ENCODE measurements at places on chromosomes 12 and 14.

GRCh38 chr12:82517027-82517426 lies 158.7 kb downstream of the METTL25 start:
- DNase-seq: no peak

DNA sequence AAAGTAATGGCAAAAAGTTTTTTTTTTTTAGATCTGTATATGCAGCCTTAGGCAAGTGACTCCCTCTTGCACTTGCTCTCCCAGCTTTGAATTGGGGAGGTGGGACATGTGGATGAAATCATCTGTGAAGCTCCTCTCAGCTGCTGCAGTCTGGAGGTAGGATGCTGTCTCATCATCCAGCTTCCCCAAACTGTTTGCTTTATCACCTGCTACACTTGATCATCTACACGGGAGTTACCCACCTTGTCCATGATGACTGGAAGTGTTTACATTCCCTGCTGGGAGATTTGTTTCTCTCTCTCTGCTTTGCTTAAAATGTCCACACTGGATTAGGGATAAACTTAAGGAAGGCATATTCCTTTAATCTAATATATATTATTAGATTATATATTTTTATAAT lies 8.5 kb upstream of the FGF23 start:
- DNase-seq: no peak

DNA sequence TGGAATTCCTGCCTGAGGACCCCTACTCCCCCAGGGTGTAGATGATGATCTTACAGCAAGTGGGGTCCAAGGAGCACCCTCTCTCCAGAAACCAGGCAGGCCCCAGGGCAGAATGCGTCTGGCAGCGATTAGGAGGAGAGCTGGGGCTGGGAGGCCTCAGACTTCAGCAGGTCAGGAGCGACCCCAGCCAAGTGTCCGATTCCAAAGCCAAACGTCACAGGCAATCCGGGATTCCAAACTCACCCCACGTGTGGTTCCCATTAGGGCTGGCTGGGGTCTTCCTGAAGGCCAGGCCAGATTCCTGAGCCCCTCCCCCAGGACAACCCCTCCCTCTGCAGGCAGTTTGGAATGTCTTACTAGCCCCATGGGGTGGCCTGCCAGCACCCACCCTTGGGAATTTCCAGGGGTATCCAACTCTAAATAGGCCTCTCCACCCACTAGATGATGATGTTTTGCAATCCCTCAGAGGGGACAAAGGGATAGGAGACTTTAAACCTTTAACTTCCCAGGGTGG lies 17.3 kb upstream of the FIGNL2 start:
- no peak for DNase-seq

DNA sequence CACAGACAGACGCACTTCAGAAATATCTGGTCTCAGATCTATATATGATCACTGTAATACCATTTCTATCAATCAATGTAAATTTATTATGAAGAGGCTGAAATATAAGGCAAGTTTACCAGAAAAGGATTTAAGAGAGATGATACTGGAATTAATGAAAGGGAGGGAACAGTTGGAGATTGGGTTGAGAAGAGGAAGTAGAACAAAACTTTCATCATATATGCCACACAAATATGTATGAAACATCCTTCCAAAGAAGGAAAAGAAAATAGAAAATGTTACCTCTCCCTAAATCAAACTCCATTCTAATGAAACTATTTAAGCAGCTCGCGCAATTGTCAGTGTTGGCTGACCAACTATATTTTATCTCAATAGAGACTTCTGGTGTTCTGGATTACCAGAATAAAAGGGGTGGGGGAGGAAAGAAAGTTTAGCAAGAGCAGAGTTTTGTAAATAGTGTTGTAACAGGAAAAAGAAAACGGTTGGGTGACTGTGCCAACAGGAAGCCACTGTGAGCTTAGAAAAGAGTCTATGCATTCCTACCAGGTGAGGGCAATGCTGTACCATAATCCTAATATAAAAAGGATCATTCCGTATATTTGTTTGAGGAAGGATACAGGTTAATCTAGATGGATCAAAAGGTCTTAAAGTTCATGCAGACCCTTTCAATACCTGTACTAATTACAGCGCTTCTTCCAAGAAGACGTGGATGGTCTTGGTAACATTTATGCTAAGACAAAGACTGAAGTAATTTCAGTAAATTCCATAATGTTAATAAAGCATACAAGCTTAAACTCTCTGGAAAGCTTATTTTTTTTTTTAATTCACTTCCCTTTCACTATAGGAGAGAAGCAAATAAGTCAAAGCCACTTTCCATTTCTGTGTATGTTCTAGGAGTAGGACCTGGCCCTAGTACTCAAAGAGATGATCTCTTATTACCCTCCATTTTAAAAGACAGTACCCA lies 14.5 kb upstream of the LLPH start:
- DNase-seq: no peak

DNA sequence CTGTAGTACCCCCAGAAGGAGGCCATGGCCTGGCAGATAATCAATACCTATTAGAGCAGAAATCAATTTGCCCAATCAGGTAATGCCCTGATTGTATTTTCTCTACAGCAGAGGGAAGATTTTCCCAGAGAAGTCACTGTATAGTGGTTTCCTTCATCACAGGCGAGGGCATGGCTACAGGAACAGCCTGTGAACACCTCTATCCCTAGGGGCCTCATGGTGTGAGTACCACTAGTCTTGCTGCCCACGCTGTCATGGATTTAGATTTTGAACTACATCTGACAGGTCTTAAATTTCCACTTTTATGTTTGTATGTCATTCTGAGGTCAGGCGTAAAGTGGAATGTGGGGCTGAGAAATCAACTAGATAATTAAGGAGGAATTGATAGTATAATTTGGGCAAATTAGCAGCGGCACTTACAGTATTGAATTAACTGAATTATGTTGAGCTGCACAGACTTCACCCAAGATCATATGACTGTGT lies 42.4 kb upstream of the STXBP6 start:
- no peak for DNase-seq

DNA sequence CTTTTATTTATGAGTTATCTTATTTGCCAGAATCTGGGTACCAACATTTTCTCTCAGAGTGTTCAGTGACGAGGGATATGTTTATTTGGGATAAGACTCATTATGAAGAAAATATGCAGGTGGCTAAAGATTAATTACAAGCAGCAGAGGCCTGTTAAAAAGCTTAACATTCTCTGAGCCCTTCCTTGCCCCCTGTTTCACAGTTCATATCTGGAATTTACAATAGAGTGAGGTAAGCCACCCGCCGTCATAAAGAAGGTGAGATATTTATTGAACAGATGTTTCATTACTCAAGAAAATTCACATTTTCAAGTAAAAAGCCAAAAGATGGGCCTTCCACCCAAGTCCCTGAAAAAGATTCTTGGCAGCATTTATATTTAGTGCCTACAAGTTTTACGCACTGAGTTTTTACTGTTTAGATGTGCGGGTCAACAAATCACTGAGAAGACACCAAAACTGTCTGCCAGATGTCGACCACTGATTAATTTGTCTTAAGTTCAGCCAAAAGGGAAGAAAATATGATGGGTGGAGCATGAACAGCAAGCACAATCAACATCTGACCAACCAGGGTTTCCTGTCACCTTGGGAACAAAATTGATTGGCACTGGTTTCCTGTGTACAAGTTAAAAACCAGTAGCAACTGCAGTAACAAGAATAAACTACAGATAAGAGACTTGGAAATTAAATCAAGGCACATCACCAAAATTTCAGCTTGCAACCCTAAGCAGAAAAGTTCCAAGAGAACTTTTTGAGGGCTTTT lies 85.5 kb upstream of the PTPRB start:
- no peak for DNase-seq

GRCh38 chr12:23210573-23210972 lies 585.6 kb downstream of the ETNK1 start:
- DNase-seq: no peak

DNA sequence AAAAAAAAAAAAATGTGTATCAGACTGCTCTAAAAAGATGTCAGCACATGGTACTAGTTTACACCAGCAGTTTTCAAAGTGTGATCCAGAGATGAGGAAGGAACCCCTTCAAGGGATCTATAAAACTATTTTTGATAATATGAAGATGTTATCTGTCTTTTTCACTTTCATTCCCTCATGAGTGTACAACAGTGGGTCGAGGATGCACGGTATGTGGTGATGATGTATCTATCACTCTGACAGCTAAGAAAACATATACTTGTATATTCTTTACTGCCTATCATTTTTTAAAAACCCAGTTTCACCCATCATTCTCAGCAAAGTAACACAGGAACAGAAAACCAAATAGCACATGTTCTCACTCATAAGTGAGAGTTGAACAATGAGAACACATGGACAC lies 12.4 kb downstream of the DUSP16 start:
- DNase-seq: no peak

GRCh38 chr12:57749061-57749460 lies 3.0 kb downstream of the CDK4 start:
- DNase-seq: no peak

GRCh38 chr12:11861155-11861863 lies 209.4 kb upstream of the BCL2L14 start:
- no peak for DNase-seq

- no peak for DNase-seq
Observed at GRCh38 chr12:6183689-6184428, 16.3 kb upstream of the CD9 start.

- DNase-seq: no peak
Observed at GRCh38 chr12:89333564-89334252, 18.6 kb downstream of the DUSP6 start.

GRCh38 chr14:70830998-70831781 lies 21.9 kb upstream of the MAP3K9 start:
- DNase-seq: no peak
